ENCODE measurements at places on chromosomes 2 and 18. TPM values are rescaled to one million over a fixed set of nuclear protein-coding genes. Genes with fewer than 3 reads are reported as not detected.

DNA sequence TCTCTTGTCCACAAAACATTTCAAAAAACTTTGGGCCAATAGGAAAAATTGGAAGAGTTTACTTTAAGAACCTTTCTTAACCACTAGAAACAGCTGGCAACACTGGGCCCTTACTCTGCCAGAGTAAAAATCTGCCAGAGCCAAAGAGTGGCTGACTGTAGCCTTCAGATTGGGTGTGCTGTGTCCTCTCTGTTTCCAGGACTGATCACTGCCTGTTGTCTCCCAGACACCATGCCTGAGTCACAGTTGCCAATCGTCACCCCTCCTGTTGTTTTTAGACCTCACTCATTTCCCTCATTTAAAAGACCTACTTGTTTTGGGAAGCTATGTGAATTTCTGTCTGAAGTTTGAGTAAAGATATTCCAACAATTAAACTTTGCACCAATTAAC lies 159.1 kb downstream of the PPP1R1C start:
- DNase-seq, result no peak
- no peaks in the 10 kb centered on the region for H3K36me3 ChIP-seq
- no peak overlapping the region for H3K4me3 ChIP-seq
- H3K27ac ChIP-seq, result no peak overlapping the region
- H3K27me3 ChIP-seq, result no peaks in the 10 kb centered on the region

- no peaks in the 10 kb centered on the region for H3K36me3 ChIP-seq
- no peaks in the 10 kb centered on the region for H3K4me1 ChIP-seq
- H3K27ac ChIP-seq, result no peak overlapping the region
- H3K4me3 ChIP-seq, result no peak overlapping the region
- DNase-seq, result no peak
- no peaks in the 10 kb centered on the region for H3K27me3 ChIP-seq
Observed at GRCh38 chr2:48328159-48328809, 201.7 kb upstream of the STON1 start.

Gene NDC80
- 0.63 TPM for total RNA-seq

Gene DPP10
- total RNA-seq, result not detected

Gene CROCC2
- total RNA-seq, result 0.13 TPM

DNA sequence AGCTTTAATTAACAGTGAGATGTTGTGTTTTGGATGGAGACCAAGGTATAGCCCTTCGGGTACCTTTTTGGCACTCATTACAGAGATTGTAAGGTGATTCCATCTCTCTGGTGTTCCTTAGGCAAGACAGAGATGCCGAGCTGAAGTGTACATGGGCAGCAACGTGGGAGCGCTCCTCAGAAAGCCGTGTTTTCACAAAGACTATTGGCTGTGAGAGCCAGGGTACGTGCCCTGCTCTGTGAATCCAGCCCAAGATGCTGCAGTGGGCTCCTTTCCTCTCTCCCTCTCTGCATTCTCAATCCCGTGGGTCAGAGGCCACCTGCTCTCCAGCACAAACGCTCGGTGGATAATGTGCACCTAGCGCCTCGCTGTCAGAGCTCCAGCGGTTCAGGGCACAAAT lies 203.0 kb upstream of the EPHA4 start:
- no peak for DNase-seq
- no peaks in the 10 kb centered on the region for H3K4me1 ChIP-seq
- no peak overlapping the region for H3K4me3 ChIP-seq
- no peak overlapping the region for H3K27ac ChIP-seq
- H3K27me3 ChIP-seq, result no peaks in the 10 kb centered on the region
- H3K36me3 ChIP-seq, result no peaks in the 10 kb centered on the region

Gene PEX13
- 22.5 TPM for total RNA-seq

GRCh38 chr2:128734521-128735295 lies 416.0 kb upstream of the HS6ST1 start:
- no peak overlapping the region for H3K27ac ChIP-seq
- no peaks in the 10 kb centered on the region for H3K4me1 ChIP-seq
- H3K36me3 ChIP-seq, result no peaks in the 10 kb centered on the region
- no peak overlapping the region for H3K4me3 ChIP-seq
- DNase-seq, result peak; percentile 32
- no peaks in the 10 kb centered on the region for H3K27me3 ChIP-seq

DNA sequence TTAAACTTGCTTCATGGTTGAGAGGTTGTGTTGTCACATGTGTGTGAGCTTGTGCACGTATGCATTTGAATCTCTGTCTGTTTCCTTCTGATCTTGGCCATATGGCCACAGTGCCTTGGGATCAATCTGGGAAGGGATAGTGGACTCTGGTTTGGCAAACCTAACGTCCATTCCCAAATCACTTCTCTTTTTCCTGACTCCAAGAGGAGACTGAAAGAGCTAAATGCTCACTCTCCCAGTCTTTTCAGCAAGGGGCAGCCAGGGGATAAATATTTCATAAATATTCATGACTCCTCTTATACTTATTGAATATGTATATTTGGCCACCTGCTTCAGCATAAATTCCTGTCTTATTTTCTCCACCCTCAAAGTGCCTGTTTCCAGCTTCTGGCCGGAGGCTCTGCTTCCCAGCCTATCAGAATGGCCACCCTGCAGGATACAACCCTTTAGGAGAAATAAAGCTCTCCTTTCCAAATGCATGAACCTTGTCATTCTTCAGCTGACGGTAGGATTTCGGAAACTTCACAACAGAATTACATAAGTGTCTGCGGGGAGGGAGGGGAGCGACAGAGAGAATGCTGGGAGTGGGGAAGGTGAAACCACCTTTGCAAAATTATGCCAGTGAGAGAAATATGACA lies 112.2 kb upstream of the COPS8 start:
- H3K4me1 ChIP-seq, result peaks cover 10% of the 10 kb centered on the region
- no peak for DNase-seq
- H3K4me3 ChIP-seq, result no peak overlapping the region
- H3K27ac ChIP-seq, result peak overlapping the region; percentile 16
- no peaks in the 10 kb centered on the region for H3K27me3 ChIP-seq

DNA sequence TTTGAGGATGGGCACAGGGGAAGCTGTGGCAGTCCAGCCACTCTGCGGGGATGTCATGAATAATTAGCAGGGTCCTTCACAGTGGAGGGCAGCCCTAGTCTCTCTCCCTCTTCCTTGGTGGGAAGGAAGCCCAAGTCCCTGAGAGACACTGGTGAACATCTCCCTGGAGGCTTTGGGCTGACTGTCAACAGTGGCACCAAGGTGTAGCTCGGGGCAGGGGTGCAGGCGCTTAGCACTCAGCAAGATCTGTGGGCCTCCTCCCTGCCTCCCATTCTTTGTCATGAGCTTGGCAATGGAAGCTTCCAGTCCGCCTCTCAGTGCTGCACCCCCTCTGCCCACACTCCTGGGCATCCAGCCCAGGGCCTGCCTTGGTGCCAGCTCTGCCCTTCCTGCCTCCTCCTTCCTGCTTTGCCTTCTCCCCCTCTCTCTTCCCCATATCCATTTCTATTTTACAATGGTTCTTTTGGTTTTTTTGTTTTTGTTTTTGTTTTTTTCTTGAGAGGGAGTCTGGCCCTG lies 59.4 kb downstream of the STEAP3 start:
- no peaks in the 10 kb centered on the region for H3K27me3 ChIP-seq
- no peak overlapping the region for H3K27ac ChIP-seq
- H3K4me1 ChIP-seq, result no peaks in the 10 kb centered on the region

- no peak for DNase-seq
- no peak overlapping the region for H3K27ac ChIP-seq
- H3K4me3 ChIP-seq, result no peak overlapping the region
- no peaks in the 10 kb centered on the region for H3K4me1 ChIP-seq
- H3K36me3 ChIP-seq, result peaks cover 3% of the 10 kb centered on the region
Observed at GRCh38 chr2:241612156-241613016, 24.6 kb downstream of the THAP4 start.

Gene KCNG2
- total RNA-seq, result 0.76 TPM

DNA sequence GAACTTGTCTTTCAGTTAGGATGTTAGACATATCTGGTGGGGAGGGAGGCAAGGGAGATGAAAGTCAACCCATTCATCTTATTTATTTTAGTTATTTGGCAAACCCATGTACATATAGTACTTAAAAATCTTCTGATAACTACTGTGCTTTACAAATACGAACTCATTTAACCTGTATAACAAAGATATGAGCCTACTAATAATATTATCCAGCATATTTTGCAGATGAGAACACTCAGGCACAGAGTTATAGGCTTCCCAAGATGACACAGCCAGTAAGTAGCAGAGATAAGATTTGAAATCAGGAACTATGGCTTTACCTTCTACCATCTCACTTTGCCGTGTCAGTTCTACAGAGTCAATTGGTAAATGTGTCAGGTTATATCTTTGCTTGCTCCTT lies 262.6 kb upstream of the DOK6 start:
- no peaks in the 10 kb centered on the region for H3K36me3 ChIP-seq
- H3K27ac ChIP-seq, result no peak overlapping the region
- no peaks in the 10 kb centered on the region for H3K27me3 ChIP-seq
- no peaks in the 10 kb centered on the region for H3K4me1 ChIP-seq
- H3K4me3 ChIP-seq, result no peak overlapping the region

GRCh38 chr18:6396276-6396675 lies 18.4 kb downstream of the L3MBTL4 start:
- H3K27me3 ChIP-seq, result no peaks in the 10 kb centered on the region
- no peaks in the 10 kb centered on the region for H3K36me3 ChIP-seq
- DNase-seq, result no peak

Gene CDH20
- 0.16 TPM for total RNA-seq

GRCh38 chr2:127027715-127028114 lies 79.2 kb downstream of the BIN1 start:
- DNase-seq, result no peak
- H3K4me3 ChIP-seq, result no peak overlapping the region
- no peaks in the 10 kb centered on the region for H3K27me3 ChIP-seq
- peaks cover 11% of the 10 kb centered on the region for H3K4me1 ChIP-seq
- H3K36me3 ChIP-seq, result no peaks in the 10 kb centered on the region
- no peak overlapping the region for H3K27ac ChIP-seq

GRCh38 chr2:21715887-21716286 lies 592.1 kb downstream of the TDRD15 start:
- H3K27me3 ChIP-seq, result no peaks in the 10 kb centered on the region
- no peak for DNase-seq
- no peaks in the 10 kb centered on the region for H3K4me1 ChIP-seq
- no peak overlapping the region for H3K4me3 ChIP-seq

Gene TMEM169
- 4.6 TPM for total RNA-seq

GRCh38 chr18:9032519-9032918 lies 70.0 kb upstream of the NDUFV2 start:
- no peak for DNase-seq
- H3K36me3 ChIP-seq, result no peaks in the 10 kb centered on the region
- no peaks in the 10 kb centered on the region for H3K4me1 ChIP-seq
- no peak overlapping the region for H3K27ac ChIP-seq
- H3K4me3 ChIP-seq, result no peak overlapping the region

DNA sequence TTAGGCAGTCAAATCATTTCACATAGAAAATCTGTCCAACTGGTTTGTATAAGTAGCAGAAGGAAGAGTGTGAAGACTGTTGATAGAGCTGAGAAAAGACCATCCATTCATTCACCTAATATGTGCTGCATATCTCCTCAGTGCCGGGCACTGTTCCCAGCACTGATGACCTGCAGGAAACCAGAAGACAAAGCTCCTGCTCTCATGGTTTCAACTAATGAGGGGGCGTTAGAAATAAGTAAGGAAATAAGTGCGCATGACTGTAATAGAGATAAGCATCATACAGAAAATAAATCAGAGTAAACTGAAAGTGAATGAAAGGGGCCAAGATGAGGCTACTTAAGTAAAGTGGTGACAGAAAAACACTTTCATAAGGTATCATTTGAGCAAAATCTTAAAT lies 427.5 kb upstream of the CDH20 start:
- H3K36me3 ChIP-seq, result no peaks in the 10 kb centered on the region
- H3K4me3 ChIP-seq, result no peak overlapping the region
- DNase-seq, result no peak
- no peaks in the 10 kb centered on the region for H3K4me1 ChIP-seq

GRCh38 chr2:14560716-14561115 lies 71.8 kb upstream of the LRATD1 start:
- no peaks in the 10 kb centered on the region for H3K27me3 ChIP-seq
- H3K36me3 ChIP-seq, result no peaks in the 10 kb centered on the region
- H3K4me1 ChIP-seq, result no peaks in the 10 kb centered on the region
- DNase-seq, result peak; percentile 18

Gene CCDC85A
- 2.1 TPM for total RNA-seq

Gene EFR3B
- total RNA-seq, result 1.1 TPM

Gene DDX18
- 53.8 TPM for total RNA-seq

DNA sequence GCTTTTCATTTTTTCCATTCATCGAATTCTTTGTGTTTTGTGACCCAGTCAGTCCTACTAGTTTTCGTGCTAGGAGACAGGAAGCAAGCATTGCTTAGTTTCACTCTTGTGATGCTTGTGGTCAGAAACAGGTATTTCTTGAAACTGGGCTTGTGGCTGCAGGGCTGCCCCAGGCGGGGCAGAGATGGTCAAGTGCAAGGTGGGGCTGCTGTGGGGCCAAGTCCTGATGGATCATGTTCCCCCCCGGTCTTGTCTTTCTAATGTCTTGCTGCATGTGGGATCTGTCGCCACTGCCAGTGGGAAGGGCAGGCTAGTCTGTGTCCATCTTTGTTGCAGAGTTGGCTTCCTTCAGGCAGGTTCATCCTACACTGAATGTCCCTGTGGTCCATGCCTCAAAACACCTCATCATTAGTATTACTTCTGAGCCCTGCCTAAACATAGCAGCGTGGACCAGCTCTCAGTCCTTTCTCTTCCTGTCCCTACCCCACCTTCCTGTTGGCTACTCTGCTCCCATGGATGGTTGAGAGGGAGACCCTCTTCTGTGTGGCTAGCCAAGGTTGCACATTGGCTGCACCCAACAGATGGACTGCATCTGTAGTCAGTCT lies 38.7 kb downstream of the INPP4A start:
- no peak overlapping the region for H3K27ac ChIP-seq
- H3K36me3 ChIP-seq, result no peaks in the 10 kb centered on the region
- no peak overlapping the region for H3K4me3 ChIP-seq
- no peak for DNase-seq
- H3K4me1 ChIP-seq, result peaks cover 13% of the 10 kb centered on the region

DNA sequence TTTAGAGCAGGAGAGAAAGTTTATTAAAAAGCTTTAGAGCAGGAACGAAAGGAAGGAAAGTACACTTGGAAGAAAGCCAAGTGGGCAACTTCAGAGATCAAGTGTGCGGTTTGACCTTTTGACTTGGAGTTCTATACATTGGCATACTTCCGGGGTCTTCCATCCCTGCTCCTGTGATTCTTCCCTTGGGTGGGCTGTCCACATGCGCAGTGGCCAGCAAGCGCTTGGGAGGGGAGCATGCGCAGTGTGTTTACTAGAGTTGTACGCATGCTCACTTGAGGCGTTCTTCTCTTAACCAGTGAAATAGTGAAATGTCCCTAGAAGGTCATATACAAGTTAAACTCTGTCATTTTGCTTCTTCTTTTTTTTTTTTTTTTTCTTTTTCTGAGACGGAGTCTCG lies 56.9 kb upstream of the ZNF532 start:
- no peak for DNase-seq
- H3K36me3 ChIP-seq, result no peaks in the 10 kb centered on the region
- H3K27me3 ChIP-seq, result no peaks in the 10 kb centered on the region
- no peak overlapping the region for H3K27ac ChIP-seq
- H3K4me3 ChIP-seq, result no peak overlapping the region

Measured in kidney (tissue), 22 donors.